Right kidney (tissue), 9 donors: ENCODE measurements at places on chromosomes 4 and X.

DNA sequence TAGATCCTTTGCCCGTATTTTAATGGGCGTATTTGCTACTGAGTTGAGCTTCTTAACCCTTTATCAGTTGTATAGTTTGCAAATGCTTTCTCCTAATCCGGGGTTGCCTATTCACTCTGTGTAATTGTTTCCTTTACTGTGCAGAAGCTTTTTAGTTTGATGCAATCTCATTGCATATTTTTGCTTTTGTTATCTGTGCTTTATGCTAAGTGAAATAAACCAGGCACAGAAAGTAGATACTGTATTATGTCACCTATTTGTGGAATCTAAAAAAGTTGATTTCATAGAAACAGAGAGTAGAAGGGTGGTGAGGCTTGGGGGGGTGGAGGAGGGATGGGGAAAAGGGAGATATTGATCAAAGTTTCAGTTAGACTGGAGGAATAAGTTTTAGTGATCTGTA lies 17.7 kb downstream of the OGT start:
- no peak for DNase-seq

DNA sequence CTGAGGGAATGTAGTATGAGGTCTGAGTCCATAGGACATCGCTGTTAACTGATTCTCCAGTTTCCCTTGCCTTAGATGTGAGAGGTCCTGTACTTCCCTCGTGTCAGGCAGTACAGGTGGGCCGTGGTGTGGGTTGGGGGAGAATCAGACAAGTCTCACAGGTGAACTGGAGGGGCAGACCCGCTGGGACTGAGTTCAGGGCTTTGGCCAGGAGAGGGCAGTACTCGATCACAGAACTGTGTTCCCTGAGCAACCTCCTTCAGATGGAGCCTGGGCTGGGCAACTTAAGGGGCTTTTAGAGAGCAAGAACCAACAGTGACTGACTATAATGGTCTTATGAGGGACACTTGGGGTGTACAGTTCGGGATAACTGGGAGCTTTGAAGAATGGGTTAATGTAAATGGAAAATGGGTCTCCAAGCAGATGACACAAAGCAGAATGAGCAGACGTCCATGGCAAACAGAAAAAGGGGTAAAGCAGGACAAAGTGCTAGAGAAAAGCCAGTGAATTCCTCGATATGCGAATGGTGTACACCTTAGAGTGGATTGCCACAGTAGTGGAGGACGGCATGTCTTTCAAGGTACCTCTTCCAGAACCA lies 83.6 kb downstream of the CCNG2 start:
- DNase-seq = peak; percentile 28

DNA sequence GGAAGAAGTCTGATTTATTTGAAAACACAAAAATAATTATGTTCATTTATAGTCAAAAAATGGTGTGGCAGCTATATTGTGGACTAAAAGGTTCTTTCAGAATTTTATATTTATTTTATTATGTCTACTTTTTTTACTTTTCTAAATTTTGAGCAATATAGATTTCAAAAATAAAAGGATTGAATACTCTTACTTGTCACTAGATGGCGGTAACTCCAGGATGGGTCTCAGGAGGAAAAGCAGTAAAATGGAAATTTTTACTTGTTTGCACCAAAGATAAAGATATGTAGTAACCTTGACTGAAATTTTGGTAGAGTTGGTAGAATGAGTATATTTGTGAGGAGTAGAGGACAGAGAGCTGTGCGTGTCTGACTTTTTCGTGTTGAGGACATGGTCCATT lies 14.5 kb upstream of the DACH2 start:
- DNase-seq = no peak

DNA sequence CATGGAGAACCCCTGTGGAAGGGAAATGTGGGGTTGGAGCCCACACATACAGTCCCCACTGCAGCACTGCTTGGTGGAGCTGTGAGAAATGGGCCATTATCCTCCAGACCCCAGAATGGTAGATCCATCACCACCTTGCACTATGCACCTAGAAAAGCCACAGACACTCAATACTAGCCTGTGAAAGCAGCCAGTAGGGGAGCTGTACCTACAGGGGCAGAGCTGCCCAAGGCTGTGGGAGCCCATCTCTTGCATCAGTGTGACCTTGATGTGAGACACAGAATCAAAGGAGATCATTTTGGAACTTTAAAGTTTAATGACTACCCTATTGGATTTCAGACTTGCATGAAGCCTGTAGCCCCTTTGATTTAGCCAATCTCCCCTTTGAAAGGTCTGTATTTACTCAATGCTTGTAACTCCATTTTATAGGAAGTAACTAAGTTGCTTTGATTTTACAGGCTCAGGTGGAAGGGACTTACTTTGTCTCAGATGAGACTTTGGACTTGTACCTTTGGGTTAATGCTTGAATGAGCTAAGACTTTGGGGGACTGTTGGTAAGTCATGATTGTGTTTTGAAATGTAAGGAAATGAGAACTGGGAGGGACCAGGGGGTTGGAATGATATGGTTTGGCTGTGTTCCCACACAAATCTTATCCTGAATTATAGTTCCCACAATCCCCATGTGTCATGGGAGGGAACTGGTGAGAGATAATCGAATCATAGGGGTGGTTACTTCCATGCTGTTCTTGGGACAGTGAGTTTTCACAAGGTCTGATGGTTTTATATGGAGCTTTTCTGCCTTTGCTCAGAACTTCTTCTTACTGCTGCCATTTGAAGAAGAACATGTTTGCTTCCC lies 352.6 kb downstream of the INPP4B start:
- DNase-seq = no peak

- DNase-seq = no peak
Observed at GRCh38 chr4:109728385-109728784, 1.5 kb downstream of the PLA2G12A start.

GRCh38 chr4:79364061-79364460 lies 38.2 kb upstream of the NAA11 start:
- no peak for DNase-seq

DNA sequence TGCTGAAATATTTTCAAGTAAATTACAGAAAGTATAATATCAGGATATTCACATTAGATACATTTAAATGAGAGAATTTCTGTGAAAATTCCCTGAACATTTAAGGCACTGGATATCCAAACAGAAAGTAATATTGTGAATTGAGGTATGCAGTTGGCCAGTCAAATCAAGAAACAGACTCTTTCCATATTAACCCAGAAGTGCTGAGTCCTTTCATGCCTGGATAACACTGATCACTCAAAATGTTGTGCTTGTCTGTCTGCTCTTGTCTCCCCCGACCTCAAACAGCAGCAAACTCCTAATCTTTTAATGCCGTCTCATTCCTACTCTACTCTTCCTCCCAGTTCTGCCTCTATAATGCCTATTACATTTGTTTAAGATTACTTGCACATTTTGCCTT lies 51.2 kb downstream of the TBC1D9 start:
- no peak for DNase-seq

GRCh38 chr4:103422467-103423219 lies 224.5 kb upstream of the CENPE start:
- DNase-seq = no peak

DNA sequence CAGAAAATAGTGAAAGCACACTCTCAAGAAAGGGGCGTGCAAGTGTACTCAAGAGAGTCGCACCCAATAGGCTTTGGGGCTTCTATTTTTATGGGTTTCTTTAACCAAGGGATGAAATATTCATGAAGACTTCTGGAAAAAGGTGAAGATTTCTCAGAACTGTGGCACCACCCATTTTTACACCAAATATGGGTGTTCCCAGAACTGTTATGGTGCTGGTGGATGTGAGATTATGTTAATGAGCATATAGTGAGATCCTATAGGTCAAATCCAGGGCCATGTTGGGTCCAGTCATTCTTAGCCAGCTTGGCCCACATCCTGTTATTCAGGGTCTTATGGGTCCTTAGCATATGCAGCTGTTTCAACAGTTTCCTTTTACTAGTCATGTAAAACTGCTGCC lies 61.0 kb upstream of the SMIM10 start:
- DNase-seq = no peak

GRCh38 chrX:69307756-69308155 lies 142.5 kb upstream of the PJA1 start:
- DNase-seq = no peak

- no peak for DNase-seq
Observed at GRCh38 chr4:16104520-16104919, 20.7 kb upstream of the PROM1 start.

GRCh38 chrX:48834383-48834709 lies 1.1 kb downstream of the PCSK1N start:
- DNase-seq = peak; percentile 14

DNA sequence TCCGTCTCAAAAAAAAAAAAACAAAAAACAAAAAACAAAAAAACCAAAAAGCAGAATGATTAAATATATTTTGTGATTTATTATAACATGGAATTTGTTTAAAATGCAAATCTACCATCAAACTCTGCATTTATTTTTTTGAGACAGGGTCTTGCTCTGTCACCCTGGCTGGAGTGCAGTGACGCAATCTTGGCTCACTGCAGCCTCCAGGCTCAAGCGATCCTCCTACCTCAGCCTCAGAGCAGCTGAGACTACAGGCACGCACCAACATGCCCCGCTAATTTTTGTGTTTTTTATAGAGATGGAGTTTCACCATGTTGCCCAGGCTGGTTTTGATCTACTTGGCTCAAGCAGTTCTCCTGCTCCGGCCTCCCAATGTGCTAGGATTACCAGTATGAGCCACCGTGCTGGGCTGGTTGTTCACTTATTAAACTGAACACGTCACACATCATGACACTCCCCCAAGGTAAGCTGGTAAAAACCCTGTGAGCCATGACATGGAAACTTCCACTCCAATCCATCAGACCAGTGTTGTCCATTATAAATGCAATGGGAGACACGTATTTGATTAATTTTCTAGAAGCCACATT lies 45.7 kb downstream of the RBM47 start:
- DNase-seq = no peak

- no peak for DNase-seq
Observed at GRCh38 chr4:73237044-73237443, 21.6 kb downstream of the ANKRD17 start.

GRCh38 chrX:68204521-68205038 lies 228.7 kb downstream of the OPHN1 start:
- DNase-seq = no peak

DNA sequence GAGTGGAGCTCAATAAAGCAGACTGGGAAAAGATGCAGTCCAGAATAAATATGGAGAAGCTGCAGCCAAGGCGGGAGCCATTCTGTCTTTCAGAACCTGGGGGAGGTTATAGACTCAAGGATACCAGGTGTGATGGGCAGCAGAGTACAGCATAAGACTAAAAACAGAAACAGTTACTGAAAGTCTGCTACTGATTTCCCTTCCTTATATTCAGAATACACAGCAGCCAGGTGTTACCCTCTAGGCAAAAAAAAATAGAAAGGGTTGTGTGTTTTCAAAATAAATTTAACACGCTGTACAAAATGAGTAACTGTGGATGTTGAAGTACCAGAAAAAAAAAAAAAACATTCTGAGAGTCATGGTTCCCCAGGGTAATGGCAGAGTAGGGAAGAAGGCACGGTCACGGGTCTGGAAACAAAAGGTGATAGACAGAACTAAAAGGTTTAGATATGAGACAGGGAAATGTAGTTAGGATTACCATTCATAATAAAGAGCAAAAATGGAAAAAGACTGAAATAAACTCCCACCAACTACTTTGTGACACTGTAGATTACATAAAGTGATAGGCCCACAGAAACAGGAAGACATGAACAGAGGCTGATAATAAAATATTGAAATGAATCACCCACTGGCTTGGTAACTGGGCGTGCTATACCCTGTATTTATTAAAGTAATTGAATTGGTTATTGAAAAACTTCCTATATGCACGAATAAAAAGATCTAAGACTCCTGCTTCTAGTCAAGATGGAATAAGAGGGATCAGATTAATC lies 10.8 kb upstream of the HHIP start:
- DNase-seq = no peak

- peak; percentile 95 for DNase-seq
Observed at GRCh38 chr4:15002659-15003400, 549 bp downstream of the CPEB2 start.
